Stimulated activated CD4-positive, alpha-beta T cell treated with anti-CD3 and anti-CD28 coated beads, Interleukin-4, amount 100 ng/mL, for 4 hours (primary cell): ENCODE measurements at places on chromosomes 11 and 22.

- DNase-seq = no peak
These were observed 54.7 kb upstream of the NECTIN1 start for GRCh38 chr11:119783466-119784400.

DNA sequence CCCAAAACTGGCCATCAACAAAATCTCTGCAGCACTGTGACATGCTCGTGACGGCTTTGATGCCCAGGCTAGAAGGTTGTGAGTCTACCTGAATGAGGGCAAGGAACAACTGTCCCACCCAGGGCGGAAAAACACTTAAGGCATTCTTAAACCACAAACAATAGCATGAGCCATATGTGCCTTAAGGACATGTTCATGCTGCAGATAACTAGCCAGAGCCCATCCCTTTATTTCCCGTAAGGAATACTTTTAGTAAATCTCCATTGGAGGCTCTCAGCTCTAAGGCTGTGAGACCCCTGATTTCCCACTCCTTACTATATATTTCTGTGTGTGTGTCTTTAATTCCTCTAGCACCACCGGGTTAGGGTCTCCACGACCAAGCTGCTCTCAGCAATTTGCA is 3.4 kb downstream of the CHORDC1 start:
- no peak for DNase-seq

GRCh38 chr22:23691748-23692423 is 1.1 kb downstream of the RGL4 start:
- DNase-seq = no peak

GRCh38 chr22:50477923-50478322 is 3.1 kb upstream of the SBF1 start:
- DNase-seq = no peak

GRCh38 chr11:85776951-85777602 is 33.9 kb downstream of the SYTL2 start:
- DNase-seq = no peak

GRCh38 chr11:8101421-8101820 is 20.4 kb downstream of the TUB start:
- DNase-seq = no peak

- DNase-seq = no peak
These were observed 184.9 kb downstream of the CASP12 start for GRCh38 chr11:104713401-104713800.

- no peak for DNase-seq
These were observed 22.5 kb downstream of the CYTH4 start for GRCh38 chr22:37304595-37305343.

DNA sequence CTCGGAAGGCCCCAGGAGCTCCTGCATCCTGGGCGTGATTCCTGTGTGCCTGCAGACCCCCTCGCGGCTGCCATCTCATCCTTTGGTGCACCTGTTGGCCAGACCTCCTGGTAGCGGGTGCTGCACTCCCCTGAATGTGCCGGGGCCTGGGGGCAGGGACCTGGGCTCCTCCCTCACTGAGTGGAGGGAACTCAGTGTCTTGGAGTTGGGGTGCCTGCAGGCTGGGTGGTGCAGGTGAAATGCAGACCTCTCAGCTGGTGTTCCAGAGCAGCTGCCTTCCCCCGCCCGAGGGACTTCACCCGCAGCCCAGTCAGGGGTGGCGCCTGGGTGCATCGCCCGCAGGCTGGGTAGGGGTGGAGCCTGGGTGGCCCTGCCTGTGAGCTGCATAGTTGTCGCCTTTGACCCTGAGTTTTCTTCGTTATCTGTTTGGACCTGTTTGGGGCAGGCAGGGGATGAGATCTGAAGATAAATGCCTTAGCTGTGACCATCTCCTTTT is 31.4 kb downstream of the LRP5 start:
- no peak for DNase-seq

GRCh38 chr11:70437111-70437784 is 38.9 kb downstream of the CTTN start:
- no peak for DNase-seq

GRCh38 chr11:130139401-130139800 is 20.2 kb upstream of the ST14 start:
- DNase-seq = no peak

DNA sequence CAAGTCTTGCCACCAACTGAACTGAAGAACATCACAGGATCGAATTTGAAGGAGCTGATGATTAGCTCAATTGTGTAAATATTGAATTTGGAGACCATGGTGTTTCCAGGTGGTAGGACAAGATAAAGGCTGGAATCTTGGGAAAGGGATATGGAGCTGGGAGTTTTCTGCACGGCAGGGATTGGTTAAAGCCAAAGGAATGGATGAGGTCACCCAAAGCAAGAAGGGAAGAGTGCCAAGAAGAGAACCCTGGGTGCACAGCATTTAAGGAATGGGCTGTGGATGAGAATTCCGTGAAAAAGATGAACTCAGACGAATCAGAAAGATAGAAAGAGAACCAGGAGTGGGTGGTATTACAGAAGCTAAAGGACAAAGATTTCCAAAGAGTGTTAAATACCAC is 29.4 kb upstream of the RRAS2 start:
- no peak for DNase-seq

GRCh38 chr11:31865606-31866300 is 54.6 kb upstream of the PAX6 start:
- no peak for DNase-seq

DNA sequence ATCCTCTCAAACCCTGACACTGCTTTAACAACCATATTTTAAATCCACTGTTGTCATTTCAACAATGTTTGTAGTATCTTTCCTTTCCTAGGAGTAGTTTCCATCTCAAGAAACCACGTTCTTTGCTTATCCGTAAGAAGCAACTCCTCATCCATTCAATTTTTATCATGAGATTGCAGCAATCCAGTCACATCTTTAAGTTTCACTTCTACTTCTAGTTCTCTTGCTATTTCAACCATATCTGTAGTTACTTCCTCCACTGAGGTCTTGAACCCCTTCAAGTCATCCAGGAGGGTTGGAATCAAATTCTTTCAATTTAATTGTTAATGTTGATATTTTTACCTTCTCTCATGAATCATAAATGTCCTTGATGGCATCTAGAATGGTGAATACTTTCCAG is 22.4 kb downstream of the CCDC82 start:
- no peak for DNase-seq

GRCh38 chr11:11743216-11743615 is 98.6 kb upstream of the USP47 start:
- DNase-seq = no peak

- no peak for DNase-seq
These were observed 168.6 kb upstream of the B3GAT1 start for GRCh38 chr11:134580610-134580975.

DNA sequence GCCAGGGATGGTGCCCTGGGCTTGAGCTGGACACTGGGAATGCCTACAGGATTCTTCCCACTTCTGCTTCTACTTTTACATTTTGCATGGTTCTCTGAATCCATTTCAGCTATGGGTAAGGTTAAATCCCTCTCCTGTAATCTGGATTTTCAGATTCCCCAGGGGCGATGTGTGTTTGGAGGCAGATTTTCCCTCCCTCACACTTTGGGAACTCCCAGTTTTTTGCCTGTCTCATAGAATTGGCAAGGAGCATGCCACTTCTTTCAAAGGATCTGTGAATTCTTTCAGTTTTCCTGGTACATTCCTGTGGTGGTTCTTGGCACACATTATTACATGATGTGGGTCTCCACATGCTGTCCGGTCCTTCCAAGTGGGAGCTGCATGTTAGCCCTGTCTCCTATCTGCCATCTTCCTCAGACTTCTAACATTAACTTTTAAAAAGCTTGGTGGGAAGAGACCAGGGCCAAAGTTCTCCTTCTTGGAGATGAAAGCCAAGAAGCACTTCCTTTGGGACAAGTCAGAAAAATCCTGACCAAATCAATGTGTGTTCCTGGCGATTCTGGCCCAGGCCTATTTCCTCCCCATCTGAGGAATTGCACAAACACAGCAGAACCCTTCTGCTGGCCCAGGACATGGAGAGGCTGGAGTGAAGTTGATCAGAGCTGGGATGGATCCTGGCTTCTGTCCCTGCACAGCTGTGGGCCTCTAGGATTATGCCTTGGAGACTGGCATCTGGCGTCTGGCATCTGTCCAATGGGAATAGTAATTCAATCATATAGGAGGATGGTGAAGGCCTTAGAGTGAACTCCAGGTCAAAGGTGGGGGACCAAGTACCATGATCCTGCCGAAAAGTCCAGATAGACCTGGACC is 5.4 kb upstream of the APOL2 start:
- no peak for DNase-seq

GRCh38 chr22:42444077-42444904 is 12.1 kb upstream of the NFAM1 start:
- DNase-seq = peak; percentile 66

DNA sequence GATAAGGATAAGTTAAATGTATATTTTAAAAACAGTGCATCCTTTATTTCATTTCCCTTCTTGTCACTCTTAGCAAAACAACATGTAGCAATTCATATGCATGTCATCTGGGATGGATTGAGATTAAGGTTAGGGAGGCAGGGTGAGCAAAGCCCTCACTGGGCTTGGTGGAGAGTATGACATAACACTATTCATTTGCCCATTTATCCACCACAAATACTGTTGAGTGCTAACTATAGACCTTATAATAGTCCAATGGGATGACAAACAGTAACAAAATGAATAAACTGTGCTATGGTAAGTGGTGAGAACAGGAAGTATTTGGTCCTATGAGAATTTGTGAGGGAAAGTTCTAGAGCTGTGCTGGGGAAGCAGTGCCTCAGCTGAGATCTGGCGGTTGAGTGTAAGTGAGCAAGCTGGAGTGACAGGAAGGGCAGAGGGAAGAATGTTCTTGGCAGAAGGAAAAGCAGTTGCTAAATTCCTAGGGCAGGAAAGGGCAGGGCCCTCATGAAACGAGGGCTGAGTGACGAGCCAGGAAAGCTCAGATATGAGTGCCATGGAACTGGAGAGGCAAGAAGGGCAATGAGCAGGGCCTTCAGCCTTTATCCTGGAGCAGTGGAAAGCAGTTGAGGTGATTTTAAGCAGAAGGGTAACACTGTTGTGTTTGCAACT is 6.7 kb downstream of the HSD17B12 start:
- DNase-seq = no peak

- no peak for DNase-seq
These were observed 5.9 kb upstream of the IFITM3 start for GRCh38 chr11:326592-326841.

DNA sequence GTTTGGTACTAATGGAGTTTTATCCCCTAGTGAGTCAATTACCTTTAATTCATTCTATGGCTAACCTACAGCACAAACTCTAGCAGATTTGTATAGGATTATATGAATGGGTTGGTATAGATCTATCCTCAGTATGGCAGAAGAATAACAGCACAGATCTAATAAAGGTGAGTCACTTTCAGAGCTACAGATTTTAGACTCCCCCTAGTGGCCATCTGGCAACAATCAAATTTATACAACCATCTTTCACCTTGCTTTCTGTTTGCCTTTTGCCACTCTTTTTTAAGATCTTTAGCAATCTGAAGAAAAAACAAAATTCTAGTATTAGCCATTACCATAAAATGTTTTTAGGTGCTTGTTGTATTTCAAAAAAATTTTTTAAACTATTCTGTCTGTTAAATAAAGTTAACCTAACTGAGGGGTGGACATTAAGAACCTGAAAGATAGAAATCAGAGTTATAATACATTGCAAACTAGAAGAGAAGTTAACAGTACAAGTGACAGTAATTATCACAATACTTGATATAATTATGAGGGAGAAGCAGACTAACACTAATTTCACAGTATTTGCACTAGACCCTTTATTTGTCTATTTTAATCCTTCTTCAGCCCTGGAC is 25.8 kb downstream of the DDIAS start:
- no peak for DNase-seq

GRCh38 chr11:91265946-91266345 is 958.7 kb upstream of the FAT3 start:
- no peak for DNase-seq

GRCh38 chr22:47089796-47090460 is 327.5 kb downstream of the TBC1D22A start:
- DNase-seq = no peak

DNA sequence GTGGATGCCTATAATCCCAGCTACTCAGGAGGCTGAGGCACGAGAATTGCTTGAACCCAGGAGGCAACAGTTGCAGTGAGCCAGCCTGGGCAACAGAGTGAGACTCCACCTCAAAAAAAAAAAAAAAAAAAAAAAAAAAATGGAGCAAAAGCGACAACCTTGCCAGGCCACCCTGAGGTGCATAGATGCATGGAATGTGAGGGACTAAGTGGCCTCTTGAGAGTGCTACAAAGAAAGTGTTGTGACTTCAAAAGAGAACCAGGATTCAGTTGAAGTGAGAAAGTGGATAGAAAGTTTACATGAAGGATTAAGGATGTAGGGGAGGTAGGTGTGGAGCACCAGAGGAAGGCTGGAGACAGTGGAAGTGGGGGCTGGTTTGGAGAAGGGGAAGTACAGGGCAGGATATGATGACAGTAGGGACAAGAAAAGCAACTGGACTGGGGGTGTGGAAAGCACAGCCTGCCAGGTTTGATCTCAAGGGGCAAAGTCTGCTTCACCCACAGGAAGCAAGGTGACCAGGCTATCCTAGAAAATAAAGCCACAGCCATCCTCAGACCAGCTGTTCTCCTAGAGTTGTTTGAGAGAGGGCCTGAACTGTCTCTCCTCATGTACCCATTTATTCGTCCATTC is 36.0 kb upstream of the OLFML1 start:
- no peak for DNase-seq

GRCh38 chr11:13189561-13190426 is 87.8 kb upstream of the BMAL1 start:
- no peak for DNase-seq

- DNase-seq = no peak
These were observed 61.1 kb upstream of the RPS13 start for GRCh38 chr11:17138562-17138961.

- DNase-seq = no peak
These were observed 77.1 kb downstream of the SCUBE1 start for GRCh38 chr22:43266076-43266475.
